ENCODE measurements at places on chromosomes 4 and X.

- no peak overlapping the region for H3K27ac ChIP-seq
- no peak for DNase-seq
- H3K4me3 ChIP-seq = no peak overlapping the region
- no peaks in the 10 kb centered on the region for H3K36me3 ChIP-seq
Measured at GRCh38 chr4:186878203-186878776, 154.6 kb upstream of the FAT1 start.

DNA sequence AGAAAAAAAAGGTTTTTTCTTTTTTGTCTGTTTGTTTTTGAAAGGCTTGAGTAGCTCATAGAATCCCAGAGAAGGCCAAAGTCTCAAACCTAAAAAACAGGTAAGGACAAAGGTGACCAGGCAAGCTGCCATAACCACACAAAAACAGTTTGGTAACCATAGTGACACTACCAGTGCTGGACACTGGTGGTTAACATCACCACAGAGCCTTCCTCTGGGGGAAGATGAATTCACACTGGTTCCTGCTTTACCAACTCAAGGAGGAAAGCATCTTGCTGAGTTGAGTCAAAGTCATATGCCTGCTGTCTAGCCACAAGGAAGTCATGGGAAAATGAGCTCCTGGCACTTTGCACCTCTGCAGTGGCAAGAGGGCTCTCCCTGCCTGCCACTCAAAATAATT, 32.5 kb downstream of the IDS start:
- H3K27me3 ChIP-seq = no peaks in the 10 kb centered on the region
- no peak for DNase-seq
- H3K36me3 ChIP-seq = peaks cover 1% of the 10 kb centered on the region
- no peak overlapping the region for H3K27ac ChIP-seq

- DNase-seq = no peak
- H3K36me3 ChIP-seq = no peaks in the 10 kb centered on the region
- H3K27ac ChIP-seq = peak overlapping the region; percentile 18
- no peak overlapping the region for H3K4me3 ChIP-seq
- no peaks in the 10 kb centered on the region for H3K27me3 ChIP-seq
- no peaks in the 10 kb centered on the region for H3K4me1 ChIP-seq
Measured at GRCh38 chr4:185932491-185932890, 120.5 kb upstream of the SORBS2 start.

- H3K27me3 ChIP-seq = no peaks in the 10 kb centered on the region
- DNase-seq = no peak
- H3K36me3 ChIP-seq = no peaks in the 10 kb centered on the region
- peak overlapping the region; percentile 7 for H3K27ac ChIP-seq
- H3K4me1 ChIP-seq = peaks cover 41% of the 10 kb centered on the region
Measured at GRCh38 chr4:145545538-145546174, 64.0 kb downstream of the SMAD1 start.

- H3K27ac ChIP-seq = no peak within 1 kb of the TSS
- H3K36me3 ChIP-seq = no peaks in the 10 kb centered on the region
Measured at GRCh38 chr4:16083241-16084191, at the start of gene PROM1. Gene PROM1, minus strand, starts transcription at chr4:16084023. Its CDS starts 8,117 bp downstream, at chr4:16075906.

- H3K4me1 ChIP-seq = peaks cover 12% of the 10 kb centered on the region
- no peak overlapping the region for H3K4me3 ChIP-seq
- no peak overlapping the region for H3K27ac ChIP-seq
- no peaks in the 10 kb centered on the region for H3K27me3 ChIP-seq
Measured at GRCh38 chr4:150209140-150209829, 131.0 kb downstream of the DCLK2 start.
